Activated CD4-positive, alpha-beta T cell treated with anti-CD3 and anti-CD28 coated beads, Interleukin-2, Interleukin-4, amounts not matched to agents 100 ng/mL and 50 ng/mL, durations not matched to agents 16 hours and 8 hours (primary cell): ENCODE measurements at places on chromosomes 3 and 15.

DNA sequence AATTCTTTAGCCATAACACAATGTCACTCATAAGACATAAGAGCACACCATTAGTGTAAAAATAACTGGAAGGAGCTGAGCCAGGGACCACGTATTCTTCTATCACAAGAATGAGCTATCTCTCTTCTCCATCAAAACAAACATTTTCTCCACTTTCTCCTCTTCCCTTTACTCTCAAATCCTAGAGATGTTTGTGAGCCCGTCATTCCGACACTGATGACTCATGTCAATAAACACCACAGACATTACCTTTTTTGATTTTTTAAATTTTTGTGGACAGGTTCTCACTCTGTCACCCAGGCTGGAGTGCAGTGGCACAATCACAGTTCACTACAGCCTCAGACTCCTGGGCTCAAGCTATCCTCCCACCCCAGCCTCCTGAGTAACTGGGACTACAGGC lies 86.6 kb downstream of the MEX3B start:
- no peak for DNase-seq

- DNase-seq = peak; percentile 25
These were observed 165.6 kb downstream of the GMNC start for GRCh38 chr3:190696777-190697501.

GRCh38 chr3:169161011-169161410 lies 502.5 kb downstream of the MECOM start:
- no peak for DNase-seq

- no peak for DNase-seq
These were observed 38.7 kb upstream of the FAH start for GRCh38 chr15:80114114-80114513.

- peak; percentile 83 for DNase-seq
These were observed at the start of gene MCF2L2 for GRCh38 chr3:183428447-183429211. Gene MCF2L2 (minus strand): TSS chr3:183428619. CDS start chr3:183427977, 642 bp downstream.

DNA sequence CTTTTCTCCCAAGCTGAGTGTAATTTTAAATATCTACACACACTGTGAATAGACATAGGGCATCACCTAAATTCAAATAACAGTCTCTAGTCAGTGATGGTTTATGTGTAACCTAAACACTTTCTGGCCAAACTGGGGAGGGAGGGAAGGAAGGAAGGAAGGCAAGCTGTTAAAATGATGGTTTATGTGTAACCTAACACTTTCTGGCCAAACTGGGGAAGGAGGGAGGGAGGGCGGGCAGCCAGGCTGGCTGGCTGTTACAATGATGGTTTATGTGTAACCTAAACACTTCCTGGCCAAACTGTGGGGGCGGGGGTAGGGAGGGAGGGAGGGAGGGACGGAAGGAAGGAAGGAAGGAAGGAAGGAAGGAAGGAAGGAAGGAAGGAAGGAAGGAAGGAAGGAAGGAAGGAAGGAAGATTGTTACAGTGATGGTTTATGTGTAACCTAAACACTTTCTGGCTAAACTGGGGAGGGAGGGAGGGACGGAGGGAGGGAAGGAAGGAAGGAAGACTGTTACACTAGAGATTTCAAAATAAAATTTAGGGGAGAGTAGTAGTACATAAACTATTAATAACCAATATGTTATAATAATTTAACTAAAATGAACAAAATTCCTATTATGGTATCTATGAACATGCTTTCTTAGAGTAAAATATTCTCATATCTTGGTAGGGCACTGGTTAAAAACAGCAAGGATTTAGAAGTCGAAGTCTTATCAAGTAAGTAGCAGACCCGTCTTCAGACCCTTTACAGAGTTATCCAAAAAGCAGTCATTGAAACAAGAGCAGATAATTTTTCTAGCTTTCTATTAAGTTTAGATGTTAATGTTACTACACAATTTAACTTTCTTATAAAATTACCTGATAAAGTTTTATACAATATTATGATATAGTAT lies 148.1 kb downstream of the LMLN start:
- DNase-seq = no peak
